ENCODE measurements at places on chromosomes 6 and 20.

GRCh38 chr6:11712760-11713159 lies 65.8 kb downstream of the ADTRP start:
- DNase-seq: no peak

- DNase-seq: no peak
These were observed 11.1 kb downstream of the CDH4 start for GRCh38 chr20:61263084-61263695.

GRCh38 chr20:26207237-26207966 lies 510.7 kb upstream of the ZNF337 start:
- DNase-seq: no peak

DNA sequence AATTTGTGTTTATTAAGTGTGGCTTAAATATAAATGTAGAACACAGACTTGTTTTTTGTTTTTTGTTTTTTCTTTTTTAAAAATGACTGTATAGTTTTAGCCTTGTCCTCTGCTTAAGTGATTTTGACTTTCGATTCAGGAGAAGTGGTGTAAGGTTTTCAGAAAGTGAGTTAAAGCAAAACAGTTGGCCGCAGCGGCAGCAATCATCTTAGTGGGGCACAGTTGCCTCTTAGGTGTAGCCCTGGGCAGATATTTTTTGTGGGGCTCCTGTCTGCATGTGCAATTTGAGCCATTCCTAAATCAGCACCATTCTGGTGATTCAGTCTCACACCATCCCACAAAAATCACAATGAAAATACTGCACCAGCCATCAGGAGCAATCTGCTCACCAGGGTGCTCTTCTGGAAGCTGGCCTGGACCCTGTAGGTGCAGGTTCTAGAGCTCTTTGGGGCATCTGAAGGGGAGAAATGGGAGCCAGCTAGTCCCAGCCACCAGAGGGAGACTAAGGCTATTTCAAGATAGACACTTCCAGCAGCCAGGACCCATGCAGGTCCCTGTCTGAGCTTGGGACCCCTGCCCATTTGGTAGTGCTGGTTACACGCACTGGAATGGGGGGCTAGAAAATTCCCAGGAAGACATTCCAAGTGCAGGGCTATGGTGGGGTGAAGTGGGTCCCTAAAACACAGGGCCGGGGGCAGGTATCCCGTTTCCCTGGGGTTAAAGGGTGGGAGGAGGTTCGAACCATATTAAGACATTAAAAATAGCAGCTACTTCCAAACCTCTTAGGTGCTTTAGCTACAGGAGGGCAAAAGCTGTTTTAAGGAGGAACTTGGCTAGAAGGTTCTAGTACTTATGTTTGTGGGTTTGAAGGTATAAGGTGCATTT lies 156.6 kb downstream of the NFATC2 start:
- no peak for DNase-seq

DNA sequence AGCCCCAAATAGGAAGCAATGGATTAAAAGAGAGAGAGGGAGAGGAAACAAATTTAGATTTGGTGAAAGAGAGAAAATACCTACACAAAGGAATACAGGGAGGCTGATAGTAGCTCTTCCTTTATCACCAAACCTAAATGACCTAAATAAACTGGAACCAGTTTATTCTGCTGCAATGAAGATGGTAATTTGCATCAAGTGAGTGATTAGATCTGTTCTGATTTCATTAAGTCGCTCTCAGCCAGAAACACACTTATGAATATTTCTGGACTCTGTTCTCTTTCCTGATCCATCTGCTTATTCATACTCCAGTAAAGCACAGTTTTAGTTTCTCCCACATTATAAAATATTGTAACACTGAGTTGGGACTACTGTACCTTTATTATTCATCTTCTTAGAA lies 83.4 kb upstream of the BMP5 start:
- no peak for DNase-seq

DNA sequence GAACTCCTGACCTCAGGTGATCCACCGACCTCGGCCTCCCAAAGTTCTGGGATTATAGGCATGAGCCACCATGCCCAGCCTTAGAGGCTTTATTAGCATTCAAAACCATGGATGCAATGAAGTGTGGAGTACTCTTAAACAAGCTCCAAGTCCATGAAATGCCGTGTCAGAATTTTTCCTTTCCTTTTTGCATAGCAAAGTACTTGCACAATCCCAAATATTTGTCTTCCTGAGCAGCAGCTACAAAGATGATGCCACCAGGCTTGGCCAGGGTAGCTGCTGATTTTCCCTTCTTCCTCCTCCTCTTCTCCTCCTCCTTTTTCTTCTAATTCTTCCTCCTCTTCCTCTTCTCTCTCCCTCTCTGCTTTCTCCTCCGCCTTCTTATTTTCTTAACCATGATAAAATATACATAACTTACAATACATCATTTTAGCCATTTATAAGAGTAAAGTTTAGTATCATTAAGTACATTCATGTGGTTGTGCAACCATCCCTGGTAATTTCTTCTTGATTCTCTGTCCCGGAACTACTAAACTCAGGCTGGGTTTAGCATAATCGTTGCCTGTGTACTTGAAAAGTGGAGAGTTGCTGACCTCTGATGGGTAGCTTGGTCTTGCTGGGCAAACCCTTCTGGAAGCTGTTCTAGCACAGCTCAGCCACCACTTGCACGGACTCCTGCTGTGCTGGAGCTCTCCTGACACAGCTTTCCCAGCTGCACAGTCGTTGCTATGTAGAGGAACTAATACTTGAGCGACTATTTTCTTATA lies 20.3 kb downstream of the MUCL3 start:
- DNase-seq: no peak

DNA sequence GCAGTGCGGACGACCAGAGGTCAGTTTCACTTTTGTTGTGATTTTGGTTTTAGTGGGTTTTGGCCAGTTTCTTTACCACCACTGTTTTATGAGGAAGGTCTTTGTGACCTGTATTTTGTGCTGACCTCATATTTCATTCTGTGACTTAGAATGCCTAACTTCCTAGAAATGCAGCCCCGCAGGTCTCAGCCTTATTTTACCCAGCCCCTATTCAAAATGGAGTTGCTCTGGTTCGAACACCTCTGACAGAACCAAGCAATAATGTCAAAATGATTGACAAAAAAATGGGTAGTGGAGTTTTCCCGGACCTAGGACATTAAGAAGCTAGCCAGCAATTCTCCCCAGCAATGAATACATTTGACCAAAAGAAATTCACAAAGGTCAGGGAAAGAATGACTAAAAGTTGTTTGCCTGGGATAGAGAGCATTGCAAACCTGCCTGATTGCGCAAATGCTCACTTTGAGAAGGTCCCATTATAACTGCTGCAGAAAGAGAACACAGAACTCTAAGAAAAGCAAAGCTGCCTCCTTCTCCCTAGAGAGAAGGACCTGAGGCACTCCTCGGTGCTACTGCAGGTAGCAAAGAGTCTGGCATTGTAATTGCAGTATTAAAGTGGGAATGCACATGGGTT lies 288.8 kb downstream of the ADGB start:
- DNase-seq: no peak

GRCh38 chr20:22001886-22002285 lies 296.4 kb downstream of the PAX1 start:
- DNase-seq: no peak

DNA sequence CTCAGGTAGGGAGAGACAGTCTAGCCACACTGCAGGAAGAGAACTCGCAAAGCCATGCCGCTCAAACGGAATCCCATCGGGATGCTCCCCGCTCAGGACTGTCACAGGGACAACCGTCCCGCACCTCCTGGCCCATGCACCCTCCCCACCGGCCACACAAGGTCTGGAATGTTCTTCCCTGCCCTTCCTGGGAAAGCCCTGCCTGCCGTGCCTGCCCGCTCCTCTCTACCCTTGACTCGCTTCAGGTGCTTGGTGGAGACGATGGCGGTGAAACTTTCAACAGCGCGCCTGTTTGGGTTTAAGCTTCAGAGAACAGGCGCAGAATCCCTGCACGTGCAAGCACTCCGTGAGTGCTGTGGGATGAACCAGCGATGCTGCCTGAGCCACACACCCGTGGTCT lies 20.6 kb downstream of the TAF4 start:
- no peak for DNase-seq

DNA sequence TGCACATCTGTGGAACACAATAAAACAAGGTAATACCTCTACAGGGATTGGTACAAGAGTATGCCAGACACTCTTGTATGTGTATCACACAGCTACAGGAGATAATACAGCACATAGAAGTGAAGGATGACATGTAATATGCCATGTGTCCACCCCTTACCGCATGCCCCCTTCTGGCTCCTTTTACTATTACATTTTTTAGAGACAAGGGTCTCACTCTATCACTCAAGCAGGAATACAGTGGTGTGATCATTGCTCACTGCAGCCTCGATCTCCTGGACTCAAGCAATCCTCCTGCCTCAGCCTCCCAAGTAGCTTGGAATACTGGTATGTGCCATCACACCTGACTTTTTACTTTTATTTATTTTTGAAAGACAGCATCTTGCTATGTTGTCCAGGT lies 4.2 kb upstream of the NCR3 start:
- DNase-seq: peak; percentile 64

GRCh38 chr6:139108378-139108777 lies 26.5 kb upstream of the HECA start:
- no peak for DNase-seq

DNA sequence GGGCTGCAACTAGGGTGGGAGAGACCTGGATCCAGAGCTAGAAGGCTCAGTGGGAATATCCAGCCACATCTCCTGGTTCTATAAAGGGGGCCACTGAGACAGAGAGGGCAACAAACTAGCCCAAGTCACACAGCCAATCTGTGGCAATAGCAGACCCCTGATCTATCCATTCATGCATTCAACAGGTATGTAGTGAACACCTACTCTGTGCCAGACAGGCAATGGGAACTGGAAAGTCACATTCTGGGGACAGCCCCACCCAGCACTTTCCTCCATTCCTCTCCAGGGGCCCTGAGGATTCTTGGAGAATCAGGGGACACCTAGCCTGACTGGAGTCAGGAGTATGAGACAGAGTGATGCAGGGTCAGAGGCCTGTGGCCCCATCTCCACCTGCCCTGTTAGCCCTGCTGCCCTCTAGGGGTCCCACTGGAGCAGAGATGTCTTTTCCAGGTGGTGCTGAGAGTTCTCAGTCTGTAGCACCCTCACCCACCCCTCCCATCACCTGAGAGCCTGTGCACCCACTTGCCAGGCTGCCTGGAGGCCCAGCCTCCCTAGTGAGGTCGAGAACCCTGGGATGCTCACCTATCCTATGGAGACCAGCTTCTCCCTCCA lies 13.6 kb downstream of the BPIFA2 start:
- no peak for DNase-seq

DNA sequence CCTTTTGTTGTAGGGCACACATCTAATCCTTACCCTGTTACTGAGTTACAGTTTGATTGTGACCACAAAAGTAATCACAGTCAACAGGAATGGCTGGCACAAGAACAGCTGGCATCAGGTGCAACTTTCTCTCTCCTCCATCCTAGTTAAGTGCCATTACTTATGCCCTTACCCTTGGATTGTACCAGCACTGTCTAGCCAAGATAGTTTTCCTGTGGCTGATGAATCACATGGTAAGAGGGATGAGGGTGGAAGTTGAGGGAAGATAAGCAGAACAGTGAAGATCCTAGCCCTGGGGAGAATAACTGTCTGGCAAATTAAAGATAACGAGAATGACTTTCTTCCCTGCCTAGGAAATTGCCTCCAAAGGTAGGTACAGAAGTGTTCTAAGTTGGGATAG lies 42.0 kb downstream of the RNF217 start:
- no peak for DNase-seq

DNA sequence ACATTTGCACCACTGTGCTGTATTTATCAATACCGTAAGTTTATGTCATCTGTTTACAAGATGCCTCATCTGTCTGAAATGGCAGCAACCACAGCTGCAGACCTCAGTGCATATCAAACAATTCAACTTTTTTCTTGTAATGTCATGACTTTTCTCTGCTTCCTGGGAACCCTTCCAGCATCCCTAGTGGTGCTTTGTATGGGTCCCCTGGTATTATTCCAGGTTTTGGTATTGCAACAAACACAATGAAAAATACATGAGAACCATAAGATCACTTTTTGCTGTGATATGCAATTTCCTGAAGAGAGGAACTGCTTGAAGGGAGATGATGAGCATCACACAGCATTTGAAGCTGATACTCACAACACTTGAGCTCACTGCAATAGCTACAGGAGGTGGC lies 12.0 kb upstream of the TXNDC5 start:
- no peak for DNase-seq

GRCh38 chr20:33812908-33813462 lies 1.8 kb downstream of the CHMP4B start:
- no peak for DNase-seq

GRCh38 chr6:63744810-63745209 lies 109.2 kb downstream of the PHF3 start:
- DNase-seq: no peak

DNA sequence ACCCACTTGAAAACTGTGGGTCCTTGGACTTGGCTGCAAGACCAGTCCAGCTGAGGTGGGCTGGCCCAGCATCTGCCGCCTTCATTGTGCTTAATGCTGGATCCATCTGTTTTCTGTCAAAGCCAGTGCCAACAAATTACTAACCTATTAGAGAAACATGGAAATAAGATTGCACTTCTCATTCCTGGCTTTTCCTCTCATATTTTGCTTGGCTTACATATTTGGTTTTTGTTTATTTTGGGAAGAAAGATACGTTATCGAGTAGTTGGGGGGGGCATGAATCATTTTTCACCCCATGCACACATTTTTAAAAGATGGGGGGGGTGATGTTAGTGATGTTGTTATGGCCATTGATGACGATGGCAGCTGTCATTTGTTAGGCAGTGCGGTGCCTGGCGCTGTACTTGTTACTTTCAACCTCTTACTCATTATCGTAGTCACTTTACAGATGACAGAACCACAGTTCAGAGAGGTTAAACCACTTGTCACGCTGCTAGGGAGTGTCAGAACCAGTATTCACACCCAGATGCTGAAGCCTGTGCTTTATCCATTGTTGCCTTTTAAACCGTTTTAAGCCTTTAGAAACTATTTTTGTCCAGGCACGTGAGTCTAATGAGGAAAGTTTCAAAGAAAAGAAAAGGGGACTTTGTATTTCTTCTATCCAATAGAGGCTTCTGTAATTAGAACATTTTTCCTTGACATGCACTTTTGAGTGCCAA lies 180.0 kb downstream of the TMEM242 start:
- DNase-seq: no peak

DNA sequence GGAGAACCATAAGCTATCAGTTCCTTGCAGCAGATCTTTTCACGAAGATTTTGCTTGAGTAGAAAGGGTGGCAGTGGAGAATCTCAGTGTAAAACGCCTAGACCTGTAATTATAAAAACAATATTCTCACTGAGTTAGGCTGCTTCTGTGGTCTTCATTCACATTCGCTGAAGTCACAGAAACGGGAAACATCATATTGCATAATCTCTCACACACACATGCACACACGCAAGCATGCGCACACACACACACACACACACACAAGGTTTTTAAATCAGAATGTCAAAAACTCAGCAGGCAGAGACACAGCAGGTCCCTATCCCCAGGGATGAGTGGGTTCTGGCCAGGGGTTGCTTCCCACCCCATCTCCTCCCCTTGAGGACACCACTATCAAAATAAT lies 175.5 kb downstream of the ATXN1 start:
- no peak for DNase-seq

- no peak for DNase-seq
These were observed 226.7 kb downstream of the OTOR start for GRCh38 chr20:16974855-16975162.

DNA sequence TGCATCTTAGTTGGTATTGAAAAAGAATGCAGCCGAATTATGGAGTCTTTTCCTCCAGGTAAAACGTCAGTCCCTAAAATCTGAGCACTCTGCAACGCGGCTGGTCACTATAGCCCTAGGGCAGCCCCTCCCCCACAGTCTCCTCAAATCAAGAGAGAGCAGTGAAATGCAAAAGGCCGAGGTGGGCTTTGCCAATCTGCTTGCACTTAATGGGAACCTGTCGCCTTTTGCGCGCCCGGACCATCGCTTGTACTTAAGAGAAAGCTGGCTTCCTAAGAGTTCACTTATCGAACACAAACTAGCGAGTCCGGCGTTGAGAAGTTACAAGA lies 447 bp downstream of the MCM3 start:
- no peak for DNase-seq

Measured in T-helper 2 cell (primary cell).